ENCODE measurements at places on chromosomes 11 and 22. TPM values are rescaled to one million over a fixed set of nuclear protein-coding genes. Genes with fewer than 3 reads are reported as not detected.

- no peaks in the 10 kb centered on the region for H3K4me1 ChIP-seq
- no peak for DNase-seq
- H3K27ac ChIP-seq, result no peak overlapping the region
Observed at GRCh38 chr11:114796954-114797721, 118.8 kb downstream of the NXPE2 start.

Gene MTMR3
- 52.8 TPM for total RNA-seq

DNA sequence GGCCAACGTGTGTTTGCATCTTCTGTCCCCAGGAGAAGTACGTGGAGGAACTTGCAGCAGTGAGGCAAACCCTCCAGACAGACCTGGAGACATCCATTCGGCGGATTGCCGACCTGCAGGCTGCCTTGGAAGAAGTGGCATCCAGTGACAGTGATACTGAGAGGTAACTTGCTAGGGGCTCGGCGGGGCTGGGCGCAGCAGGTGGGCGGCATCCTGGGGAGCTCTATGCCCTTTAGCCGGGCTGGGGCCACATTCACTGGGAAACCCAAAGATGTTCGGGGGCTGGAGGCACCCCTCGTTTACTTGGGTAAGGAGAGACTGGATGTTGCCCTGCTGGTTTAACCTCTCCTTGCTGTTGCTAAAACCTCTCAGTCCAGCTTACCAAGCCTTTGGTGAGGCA lies 176.9 kb upstream of the SEZ6L start:
- H3K36me3 ChIP-seq, result no peaks in the 10 kb centered on the region
- H3K27me3 ChIP-seq, result peaks cover 8% of the 10 kb centered on the region
- peaks cover 4% of the 10 kb centered on the region for H3K4me1 ChIP-seq
- no peak overlapping the region for H3K4me3 ChIP-seq
- no peak for DNase-seq

DNA sequence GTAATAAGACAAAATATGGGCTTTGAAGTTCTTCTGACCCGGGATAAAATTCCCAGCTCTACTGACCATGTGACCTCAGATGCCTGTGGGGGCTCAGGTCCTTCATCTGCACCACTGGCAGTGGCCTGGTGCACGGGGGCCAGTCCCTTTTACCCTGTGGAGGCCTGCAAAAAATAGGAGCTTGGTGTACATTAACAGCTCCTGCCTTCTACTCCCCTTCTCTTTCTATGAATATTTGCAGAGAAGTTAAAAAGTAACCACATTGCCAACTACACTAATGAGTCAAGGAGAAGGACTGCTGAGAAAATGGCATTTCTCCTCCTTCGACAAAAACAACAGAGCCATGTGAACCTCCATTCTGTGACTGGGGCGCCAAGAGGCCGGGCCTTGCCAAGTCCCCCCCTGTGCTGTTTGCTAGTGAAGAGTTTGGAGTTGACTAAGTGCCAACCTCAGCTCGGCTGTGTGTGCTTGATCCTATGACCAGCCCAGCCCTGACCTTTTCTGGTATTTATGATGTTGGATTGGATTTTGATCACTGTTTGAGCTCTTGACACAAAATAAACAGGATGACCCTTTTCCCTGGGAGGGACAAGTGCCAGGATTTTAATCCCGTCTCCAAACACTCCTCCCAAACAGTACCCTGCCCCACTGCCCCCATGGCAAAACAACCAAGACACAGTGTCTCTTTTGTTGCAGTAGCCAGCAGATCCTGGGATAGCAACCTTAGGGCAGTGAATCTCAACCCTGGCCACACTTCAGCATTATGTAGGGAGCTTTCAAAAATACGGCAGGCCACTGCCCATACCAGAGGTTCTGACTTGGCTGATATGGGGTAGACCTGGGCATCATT lies 380.1 kb downstream of the LARGE1 start:
- DNase-seq, result no peak
- no peaks in the 10 kb centered on the region for H3K36me3 ChIP-seq
- no peak overlapping the region for H3K27ac ChIP-seq
- no peak overlapping the region for H3K4me3 ChIP-seq

Gene NLRP10
- total RNA-seq, result not detected

GRCh38 chr11:81484196-81484595 lies 1249.5 kb downstream of the FAM181B start:
- H3K4me1 ChIP-seq, result no peaks in the 10 kb centered on the region
- no peak overlapping the region for H3K27ac ChIP-seq
- DNase-seq, result no peak

- peaks cover 99% of the 10 kb centered on the region for H3K4me1 ChIP-seq
- H3K27me3 ChIP-seq, result no peaks in the 10 kb centered on the region
- peak overlapping the region; percentile 32 for H3K4me3 ChIP-seq
- peak; percentile 34 for DNase-seq
Observed at GRCh38 chr22:37633625-37634416, 5.6 kb upstream of the SH3BP1 start.

DNA sequence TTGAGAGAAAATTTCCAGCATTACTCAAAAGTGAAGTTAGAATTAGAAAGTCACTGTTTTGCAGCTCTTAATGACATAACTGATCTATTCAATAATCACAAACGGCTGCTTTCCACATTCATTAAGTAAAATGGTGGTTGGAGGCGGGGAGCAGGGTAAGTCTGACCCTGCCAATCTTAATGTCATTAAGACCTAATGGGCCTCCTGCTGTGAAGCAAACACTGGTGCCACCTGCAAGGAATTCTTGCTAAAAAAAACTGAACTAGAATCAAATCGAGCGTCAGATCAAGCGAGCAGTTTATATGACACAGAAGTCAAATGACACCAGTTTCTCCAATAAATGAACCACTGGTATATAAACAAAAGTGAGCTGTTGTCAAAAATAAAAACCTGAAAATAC lies 351.5 kb downstream of the BRD1 start:
- H3K4me3 ChIP-seq, result no peak overlapping the region
- H3K27ac ChIP-seq, result no peak overlapping the region
- no peaks in the 10 kb centered on the region for H3K4me1 ChIP-seq
- DNase-seq, result no peak
- no peaks in the 10 kb centered on the region for H3K36me3 ChIP-seq

DNA sequence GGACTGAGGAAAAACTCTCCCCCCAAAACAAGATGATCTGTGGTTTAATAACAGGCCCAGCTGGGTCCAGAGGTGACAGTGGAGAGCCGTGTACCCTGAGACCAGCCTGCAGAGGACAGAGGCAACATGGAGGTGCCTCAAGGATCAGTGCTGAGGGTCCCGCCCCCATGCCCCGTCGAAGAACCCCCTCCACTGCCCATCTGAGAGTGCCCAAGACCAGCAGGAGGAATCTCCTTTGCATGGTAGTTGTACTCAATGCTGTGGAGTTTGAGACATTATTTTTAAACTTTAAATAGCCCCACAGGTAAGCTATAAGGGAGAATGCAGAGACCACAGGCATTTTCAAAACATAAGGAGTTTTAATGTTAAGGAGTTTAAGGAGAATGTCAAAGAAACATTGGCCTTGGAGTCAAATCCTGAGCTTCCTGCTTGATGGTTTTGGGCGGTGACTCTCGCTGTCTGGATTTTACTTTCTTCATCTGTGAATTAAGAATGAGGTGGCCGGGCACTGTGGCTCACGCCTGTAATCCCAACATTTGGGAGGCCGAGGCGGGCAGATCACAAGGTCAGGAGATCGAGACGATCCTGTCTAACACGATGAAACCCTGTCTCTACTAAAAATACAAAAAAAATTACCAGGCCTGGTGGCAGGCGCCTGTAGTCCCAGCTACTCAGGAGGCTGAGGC lies 6.8 kb downstream of the APOL1 start:
- H3K27ac ChIP-seq, result peak overlapping the region; percentile 60
- no peak for DNase-seq
- H3K36me3 ChIP-seq, result peaks cover 3% of the 10 kb centered on the region
- peaks cover 34% of the 10 kb centered on the region for H3K4me1 ChIP-seq
- H3K27me3 ChIP-seq, result no peaks in the 10 kb centered on the region
- no peak overlapping the region for H3K4me3 ChIP-seq

GRCh38 chr22:23204125-23204488 lies 23.8 kb downstream of the BCR start:
- no peak overlapping the region for H3K27ac ChIP-seq
- no peaks in the 10 kb centered on the region for H3K27me3 ChIP-seq
- H3K4me1 ChIP-seq, result peaks cover 18% of the 10 kb centered on the region
- no peaks in the 10 kb centered on the region for H3K36me3 ChIP-seq

GRCh38 chr11:64814712-64815187 lies 4.4 kb upstream of the MEN1 start:
- peaks cover 5% of the 10 kb centered on the region for H3K4me1 ChIP-seq
- H3K27ac ChIP-seq, result no peak overlapping the region
- no peaks in the 10 kb centered on the region for H3K36me3 ChIP-seq

All from T-cell (primary cell).